ENCODE measurements at places on chromosomes 4 and X. TPM values are rescaled to one million over a fixed set of nuclear protein-coding genes. Genes with fewer than 3 reads are reported as not detected.

GRCh38 chr4:15557786-15558550 is 88.3 kb downstream of the CC2D2A start:
- DNase-seq = no peak

DNA sequence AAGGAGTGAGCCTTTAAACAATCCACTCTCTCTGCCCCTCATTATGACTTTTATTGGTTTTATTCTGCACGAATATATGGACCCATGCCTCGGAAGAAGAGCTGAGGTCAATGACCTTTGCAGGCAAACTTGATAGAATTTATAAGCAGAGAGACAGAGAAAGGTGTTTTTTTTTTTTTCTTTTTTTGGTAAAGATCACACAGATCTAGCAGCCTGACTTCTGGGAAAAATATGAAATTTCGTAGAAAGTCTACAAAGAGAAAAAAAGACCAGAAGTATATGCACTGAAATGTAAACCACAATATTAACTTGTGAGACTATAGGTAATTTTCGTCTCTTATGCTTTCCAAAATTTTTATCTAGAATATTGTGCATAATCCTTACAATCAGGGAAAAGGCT is 61.6 kb downstream of the LEF1 start:
- DNase-seq = no peak

Gene SPOCK3
- total RNA-seq = 0.58 TPM

Gene UGT8
- total RNA-seq = 0.11 TPM

GRCh38 chrX:125622899-125623298 is 303.2 kb downstream of the TEX13C start:
- DNase-seq = no peak

Gene XAGE1B
- not detected for total RNA-seq

- no peak for DNase-seq
Observed at GRCh38 chrX:154378059-154378798, 866 bp upstream of the EMD start.

GRCh38 chr4:38948551-38948950 is 80.9 kb downstream of the FAM114A1 start:
- DNase-seq = peak; percentile 60

DNA sequence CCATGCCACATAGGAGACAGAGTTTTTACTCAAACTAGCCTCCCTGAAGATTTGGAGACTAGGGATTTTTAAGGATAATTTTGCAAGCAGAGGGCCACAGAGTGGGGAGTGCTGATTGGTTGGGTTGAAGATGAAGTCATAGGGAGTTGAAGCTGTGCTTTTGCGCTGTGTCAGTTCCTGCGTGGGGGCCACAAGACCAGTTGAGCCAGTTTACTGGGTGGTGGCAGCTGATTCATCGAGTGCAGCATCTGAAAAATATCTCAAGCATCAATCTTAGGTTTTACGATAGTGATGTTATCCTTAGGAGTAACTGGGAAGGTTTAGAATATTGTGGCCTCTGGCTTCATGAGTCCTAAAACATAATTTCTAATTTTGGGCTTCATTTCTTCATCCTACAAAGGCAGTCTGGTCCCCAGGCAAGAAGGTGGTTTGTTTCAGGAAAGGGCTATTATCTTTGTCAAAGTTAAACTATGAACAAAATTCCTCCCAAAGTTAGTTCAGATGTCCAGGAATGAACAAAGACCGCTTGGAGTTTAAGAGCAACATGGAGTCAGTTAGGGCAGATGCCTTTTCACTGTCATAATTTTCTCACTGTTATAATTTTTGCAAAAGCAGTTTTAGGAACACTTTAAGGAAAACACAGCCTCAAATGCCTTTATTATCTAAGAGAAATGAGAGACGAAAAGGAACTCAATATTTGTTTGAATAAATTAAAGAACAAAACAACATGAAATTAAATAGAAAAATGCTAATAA is 960.8 kb upstream of the PRKX start:
- no peak for DNase-seq

Measured in gastrocnemius medialis (tissue), 4 donors.